Activated CD8-positive, alpha-beta T cell treated with anti-CD3 and anti-CD28 coated beads for 36 hours (primary cell): ENCODE measurements at places on chromosomes 7 and 10. TPM values are rescaled to one million over a fixed set of nuclear protein-coding genes. Genes with fewer than 3 reads are reported as not detected.

DYNC1I1 gene
- total RNA-seq: not detected

DNA sequence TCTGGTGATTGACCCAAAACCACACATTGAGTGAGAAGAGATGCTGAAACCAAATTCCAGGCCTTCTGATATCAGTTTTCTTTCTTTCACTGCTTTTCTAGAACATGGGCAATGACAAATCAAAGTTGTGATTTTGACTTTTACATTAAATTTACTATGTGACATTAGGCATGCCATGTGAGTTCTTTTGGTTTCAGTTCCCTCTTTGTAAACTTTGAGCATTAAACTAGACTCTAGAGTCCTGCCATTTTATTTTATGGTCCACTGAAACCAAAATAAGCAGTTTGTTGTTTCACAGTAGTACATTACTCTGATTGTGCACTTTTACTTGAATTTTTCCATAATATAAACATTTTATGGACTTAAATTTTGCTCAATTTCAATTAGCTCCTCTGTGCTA lies 381.1 kb upstream of the SEMA3D start:
- H3K36me3 ChIP-seq: no peaks in the 10 kb centered on the region
- DNase-seq: no peak
- H3K4me1 ChIP-seq: no peaks in the 10 kb centered on the region

- peaks cover 8% of the 10 kb centered on the region for H3K27me3 ChIP-seq
- H3K4me3 ChIP-seq: no peak overlapping the region
- no peak overlapping the region for H3K27ac ChIP-seq
- DNase-seq: no peak
- no peaks in the 10 kb centered on the region for H3K36me3 ChIP-seq
Measured at GRCh38 chr7:45606050-45606449, 31.9 kb downstream of the ADCY1 start.

DNA sequence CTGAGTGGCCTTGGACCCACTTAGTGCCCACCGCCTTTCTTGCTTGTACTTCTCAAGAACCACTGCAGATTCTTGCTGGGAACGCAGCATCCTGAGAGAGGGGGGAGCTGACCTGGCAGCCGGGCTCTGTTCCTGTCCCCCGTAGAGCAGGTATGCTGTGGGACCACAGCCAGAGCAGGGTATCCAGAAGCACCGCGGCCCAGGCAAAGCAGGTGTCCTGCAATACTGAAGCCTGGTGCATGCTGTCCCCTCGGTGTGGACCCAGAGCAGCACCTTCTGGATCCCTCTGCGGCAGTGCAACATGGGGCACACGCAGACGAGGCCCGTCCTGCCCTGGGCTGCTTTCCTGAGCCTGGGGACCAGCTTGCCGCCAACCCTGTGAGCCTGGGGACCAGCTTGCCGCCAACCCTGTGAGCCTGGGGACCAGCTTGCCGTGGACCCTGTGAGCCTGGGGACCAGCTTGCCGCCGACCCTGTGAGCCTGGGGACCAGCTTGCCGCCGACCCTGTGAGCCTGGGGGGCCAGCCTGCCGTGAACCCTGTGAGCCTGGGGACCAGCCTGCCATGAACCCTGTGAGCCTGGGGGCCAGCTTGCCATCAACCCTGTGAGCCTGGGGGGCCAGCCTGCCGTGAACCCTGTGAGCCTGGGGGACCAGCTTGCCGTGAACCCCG lies 60.9 kb upstream of the ADGRA1 start:
- peaks cover 1% of the 10 kb centered on the region for H3K27me3 ChIP-seq
- H3K36me3 ChIP-seq: no peaks in the 10 kb centered on the region
- no peak overlapping the region for H3K4me3 ChIP-seq
- no peaks in the 10 kb centered on the region for H3K4me1 ChIP-seq
- no peak for DNase-seq

DNA sequence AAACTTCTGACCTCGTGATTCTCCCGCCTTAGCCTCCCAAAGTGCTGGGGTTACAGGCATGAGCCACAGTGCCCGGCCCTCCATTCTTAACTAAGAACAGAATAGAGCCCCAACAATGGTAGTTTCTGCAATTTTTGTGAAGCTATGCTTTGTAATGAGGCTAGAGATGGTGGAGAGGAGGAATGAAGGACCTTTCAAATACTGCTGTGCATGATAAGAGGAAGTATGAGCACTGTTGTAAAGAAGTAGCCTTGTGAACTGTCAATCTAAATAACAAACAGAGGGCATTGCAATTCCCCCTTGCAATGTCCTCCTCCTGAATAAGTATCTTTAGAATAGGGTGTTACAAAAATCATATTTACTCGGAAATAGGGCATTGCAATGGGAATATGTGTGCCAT lies 70.2 kb downstream of the EVX1 start:
- no peak overlapping the region for H3K27ac ChIP-seq
- no peak for DNase-seq
- H3K4me3 ChIP-seq: no peak overlapping the region
- peaks cover 26% of the 10 kb centered on the region for H3K27me3 ChIP-seq
- no peaks in the 10 kb centered on the region for H3K4me1 ChIP-seq

MSMB gene
- total RNA-seq: not detected

DNA sequence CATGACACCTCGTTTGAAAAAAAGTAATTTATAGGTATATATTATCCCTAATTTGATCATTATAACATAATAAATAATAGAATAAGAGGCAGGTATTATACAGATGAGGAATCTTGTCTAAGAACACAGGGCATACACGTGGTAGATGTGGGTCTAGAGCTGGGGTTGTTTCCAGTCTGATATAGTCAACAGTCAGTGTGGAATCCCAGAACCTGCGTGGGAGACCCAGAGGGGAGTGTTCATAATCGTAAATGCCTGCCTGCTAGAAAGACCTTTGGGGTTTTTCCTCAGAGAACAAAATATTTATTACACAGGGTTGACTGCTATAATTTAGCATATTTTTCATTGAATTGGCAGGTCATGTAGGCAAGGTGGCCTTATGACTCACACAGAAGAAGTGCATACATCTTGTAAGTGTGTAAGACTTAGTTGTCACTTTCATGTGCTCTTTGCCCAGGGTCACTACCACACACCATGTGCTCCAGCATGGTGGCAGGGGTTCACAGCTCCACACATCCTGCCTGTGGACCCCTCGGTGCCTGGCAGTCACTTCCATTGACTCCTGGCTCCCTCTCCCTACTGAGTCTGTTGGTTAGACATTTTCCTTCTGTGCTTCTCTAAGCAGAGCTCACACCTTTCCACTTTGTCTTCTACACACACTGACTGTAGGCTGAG lies 94.9 kb upstream of the IKZF1 start:
- H3K4me1 ChIP-seq: peaks cover 94% of the 10 kb centered on the region
- peaks cover 1% of the 10 kb centered on the region for H3K36me3 ChIP-seq
- H3K4me3 ChIP-seq: no peak overlapping the region
- peak; percentile 75 for DNase-seq

- H3K27ac ChIP-seq: no peak overlapping the region
- DNase-seq: no peak
- no peak overlapping the region for H3K4me3 ChIP-seq
Measured at GRCh38 chr7:80954191-80954590, 35.3 kb upstream of the SEMA3C start.

PCLO gene
- not detected for total RNA-seq

DNA sequence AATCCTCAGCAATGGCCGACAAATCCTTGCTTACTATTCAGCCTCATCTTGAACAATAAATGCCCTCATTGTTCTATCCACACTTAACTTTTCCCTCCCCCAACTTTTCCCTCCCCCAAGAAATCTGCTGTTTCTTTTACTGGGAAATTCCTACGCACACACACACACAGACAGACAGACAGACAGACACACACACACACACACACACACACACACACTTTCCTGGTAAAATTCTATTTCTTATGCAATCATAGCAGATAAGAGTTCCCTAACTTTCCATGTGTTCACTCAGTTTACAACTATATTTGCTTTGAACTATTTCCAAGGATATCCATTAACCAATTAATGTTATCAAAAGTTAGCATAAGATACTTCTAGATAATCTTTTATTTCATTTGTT lies 52.9 kb downstream of the RELN start:
- DNase-seq: no peak
- no peaks in the 10 kb centered on the region for H3K4me1 ChIP-seq
- H3K27me3 ChIP-seq: peaks cover 10% of the 10 kb centered on the region

LAMB4 gene
- not detected for total RNA-seq

DNA sequence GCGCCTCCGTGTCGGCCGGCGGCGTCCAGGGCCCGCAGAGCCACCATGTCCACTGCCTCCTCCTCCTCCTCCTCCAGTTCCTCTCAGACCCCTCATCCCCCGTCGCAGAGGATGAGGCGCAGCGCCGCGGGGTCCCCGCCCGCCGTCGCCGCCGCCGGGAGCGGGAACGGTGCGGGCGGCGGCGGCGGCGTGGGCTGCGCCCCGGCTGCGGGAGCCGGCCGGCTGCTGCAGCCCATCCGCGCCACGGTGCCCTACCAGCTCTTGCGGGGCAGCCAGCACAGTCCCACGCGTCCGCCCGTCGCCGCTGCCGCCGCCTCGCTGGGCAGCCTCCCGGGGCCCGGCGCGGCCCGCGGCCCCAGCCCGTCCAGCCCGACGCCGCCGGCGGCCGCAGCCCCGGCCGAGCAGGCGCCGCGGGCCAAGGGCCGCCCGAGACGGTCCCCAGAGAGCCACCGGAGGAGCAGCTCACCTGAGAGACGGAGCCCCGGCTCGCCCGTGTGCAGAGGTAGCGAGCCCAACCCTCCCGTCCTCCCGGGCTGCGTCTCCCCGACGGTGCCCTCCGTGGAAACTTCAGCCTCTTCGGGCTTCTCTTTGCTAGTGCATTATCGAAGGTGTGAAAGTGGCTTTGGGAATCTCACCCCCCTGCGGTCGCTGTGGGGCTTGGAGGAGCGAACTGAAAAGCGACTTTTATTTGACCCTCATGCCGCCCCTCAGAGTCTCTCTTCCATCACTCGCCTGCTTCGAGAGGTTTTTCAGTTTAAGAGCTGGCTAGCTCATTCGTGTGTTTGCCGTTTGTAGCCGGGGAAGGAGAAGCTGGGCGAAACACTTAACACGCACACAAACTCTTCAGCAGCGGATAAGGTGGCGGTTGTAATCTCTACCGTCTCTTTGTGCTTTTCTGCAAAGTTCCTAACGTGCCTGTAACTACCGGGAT lies 975 bp downstream of the GLCCI1 start:
- peak overlapping the region; percentile 70 for H3K27ac ChIP-seq
- H3K4me3 ChIP-seq: peak overlapping the region; percentile 93
- no peaks in the 10 kb centered on the region for H3K36me3 ChIP-seq
- H3K27me3 ChIP-seq: no peaks in the 10 kb centered on the region
- peak; percentile 61 for DNase-seq

- H3K4me3 ChIP-seq: no peak overlapping the region
- no peaks in the 10 kb centered on the region for H3K36me3 ChIP-seq
- no peak overlapping the region for H3K27ac ChIP-seq
- DNase-seq: no peak
- H3K27me3 ChIP-seq: no peaks in the 10 kb centered on the region
Measured at GRCh38 chr10:14625192-14625631, 149.5 kb downstream of the FAM107B start.

POM121 gene
- total RNA-seq: 72.6 TPM

DNA sequence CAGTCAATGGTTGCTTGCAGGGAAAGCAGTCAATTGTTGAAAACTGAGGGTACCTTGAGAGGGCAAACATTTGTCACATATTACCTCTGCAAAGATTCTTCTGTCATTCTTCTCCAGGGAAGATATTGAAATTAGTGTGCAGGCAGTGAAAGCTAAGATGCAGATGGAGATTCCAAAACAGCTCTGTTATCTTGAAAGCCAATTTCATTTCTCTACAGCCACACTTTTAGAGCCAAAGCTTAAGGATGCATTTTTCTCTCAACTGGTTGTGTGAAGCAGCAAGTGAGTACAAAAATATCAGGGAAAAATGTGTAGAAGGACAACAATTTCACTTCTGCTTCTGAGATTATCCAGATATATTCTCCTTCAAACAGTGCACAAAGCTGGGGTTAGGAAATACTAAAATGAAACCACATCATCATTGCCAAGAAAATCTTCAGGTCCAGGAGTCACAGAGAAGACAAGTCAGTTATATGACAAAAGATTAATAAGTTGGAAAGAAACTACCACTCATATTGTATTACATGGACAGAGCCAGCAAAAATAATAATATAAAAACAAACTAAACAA lies 16.3 kb downstream of the SGMS1 start:
- no peaks in the 10 kb centered on the region for H3K36me3 ChIP-seq
- no peak for DNase-seq
- no peak overlapping the region for H3K27ac ChIP-seq
- no peak overlapping the region for H3K4me3 ChIP-seq
- no peaks in the 10 kb centered on the region for H3K27me3 ChIP-seq

GRCh38 chr10:103584216-103585010 lies 90.9 kb downstream of the NEURL1 start:
- H3K4me1 ChIP-seq: peaks cover 6% of the 10 kb centered on the region
- H3K27ac ChIP-seq: peak overlapping the region; percentile 87
- peaks cover 1% of the 10 kb centered on the region for H3K27me3 ChIP-seq
- peak overlapping the region; percentile 80 for H3K4me3 ChIP-seq

- no peaks in the 10 kb centered on the region for H3K4me1 ChIP-seq
- H3K4me3 ChIP-seq: no peak overlapping the region
- H3K36me3 ChIP-seq: no peaks in the 10 kb centered on the region
- H3K27me3 ChIP-seq: no peaks in the 10 kb centered on the region
Measured at GRCh38 chr10:16049050-16049449, 188.7 kb upstream of the MINDY3 start.

NUTM2E gene
- total RNA-seq: 0.23 TPM

GRCh38 chr7:4093035-4093434 lies 589.1 kb upstream of the FOXK1 start:
- no peak overlapping the region for H3K4me3 ChIP-seq
- H3K4me1 ChIP-seq: peaks cover 24% of the 10 kb centered on the region
- no peaks in the 10 kb centered on the region for H3K27me3 ChIP-seq
- H3K27ac ChIP-seq: no peak overlapping the region

DNA sequence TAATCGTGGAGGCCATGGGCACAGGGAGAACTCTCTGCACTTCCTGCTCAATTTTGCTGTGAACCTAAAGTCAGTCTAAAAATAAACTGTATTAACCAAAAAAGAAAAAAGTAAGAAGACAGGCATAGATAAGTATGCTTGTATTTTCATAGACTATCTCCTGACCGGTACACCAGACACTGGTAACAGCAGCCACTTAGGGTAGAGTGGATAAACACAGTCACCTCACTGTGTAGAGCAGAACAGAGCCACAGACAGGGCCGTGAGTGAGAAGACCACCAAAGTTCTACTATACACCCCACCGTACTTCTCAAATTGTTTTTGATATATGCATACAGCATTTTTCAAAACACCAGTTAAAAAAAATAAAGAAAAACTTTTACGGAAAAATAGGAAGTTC lies 25.0 kb downstream of the NUDCD3 start:
- H3K4me3 ChIP-seq: no peak overlapping the region
- DNase-seq: no peak
- H3K36me3 ChIP-seq: peaks cover 60% of the 10 kb centered on the region
- peaks cover 72% of the 10 kb centered on the region for H3K4me1 ChIP-seq
- H3K27ac ChIP-seq: no peak overlapping the region
